ENCODE measurements at places on chromosomes 3 and 15.

GRCh38 chr3:44342176-44342790 is 3.7 kb downstream of the TCAIM start:
- no peak for DNase-seq

DNA sequence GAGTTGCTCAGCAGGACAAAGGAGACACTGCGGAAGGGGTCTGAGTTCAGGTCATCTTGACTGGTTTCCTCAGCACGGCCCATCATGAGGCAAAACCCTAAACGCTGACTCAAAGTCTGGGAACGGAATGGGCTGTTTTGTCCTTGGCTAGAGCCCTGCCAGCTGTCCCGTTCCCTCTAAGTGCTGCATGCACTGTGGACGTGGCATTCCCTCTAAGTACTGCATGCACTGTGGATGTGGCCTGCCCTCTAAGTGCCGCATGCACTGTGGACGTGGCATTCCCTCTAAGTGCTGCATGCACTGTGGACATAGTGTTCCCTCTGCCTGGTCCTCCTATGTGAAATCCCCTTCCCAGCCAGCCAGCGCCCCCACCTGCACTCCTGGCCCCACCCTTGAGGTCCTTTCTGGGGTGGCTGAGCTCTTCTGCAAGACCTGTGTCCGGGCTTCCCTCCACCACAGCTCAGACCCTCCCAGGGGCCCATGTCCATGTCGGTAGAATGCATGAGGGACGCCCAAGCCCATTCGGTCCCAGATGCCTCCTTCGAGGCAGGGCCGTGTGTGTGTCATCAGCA is 36.7 kb downstream of the TM2D3 start:
- no peak for DNase-seq

- no peak for DNase-seq
These were observed 134.1 kb upstream of the MNS1 start for GRCh38 chr15:56598991-56599390.

GRCh38 chr15:98713585-98714001 is 65.3 kb downstream of the IGF1R start:
- no peak for DNase-seq

DNA sequence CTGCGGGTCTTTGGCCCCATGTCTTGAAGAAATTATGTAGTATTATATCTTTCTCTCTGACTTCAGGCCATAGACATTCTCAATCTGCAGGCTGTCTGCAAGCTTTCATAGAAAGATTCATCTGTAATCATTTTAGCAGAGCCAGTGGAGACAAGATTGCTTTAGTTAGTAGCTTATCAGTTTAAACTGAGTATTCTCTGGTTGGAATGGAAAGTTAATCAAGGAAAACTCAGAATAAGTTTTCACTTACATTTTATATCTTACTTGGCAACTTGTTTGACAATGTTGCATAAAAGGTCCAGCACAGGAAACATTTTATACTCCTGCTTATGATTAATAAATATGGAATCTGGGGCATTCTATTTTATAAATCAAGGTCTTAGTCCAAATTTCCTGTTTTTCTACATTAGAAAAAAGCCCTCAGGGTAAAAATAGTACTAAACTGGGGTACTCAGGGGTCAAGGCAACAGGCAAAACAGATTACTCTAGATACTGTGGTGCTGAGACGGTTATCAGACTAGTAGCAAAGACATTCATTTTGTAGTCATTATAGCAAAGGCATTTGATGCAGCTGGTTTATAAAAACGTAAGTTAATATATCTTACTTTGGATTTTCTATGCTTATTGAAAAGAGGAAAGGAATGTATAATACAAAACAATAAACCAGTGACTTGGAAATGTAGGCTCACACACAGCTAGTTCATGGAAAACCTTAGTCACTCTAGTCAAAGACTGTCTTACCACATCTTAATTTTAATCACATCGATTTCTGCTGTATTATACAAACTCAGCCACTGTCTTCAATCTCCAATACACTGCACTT is 45.2 kb upstream of the FILIP1L start:
- DNase-seq, result no peak

DNA sequence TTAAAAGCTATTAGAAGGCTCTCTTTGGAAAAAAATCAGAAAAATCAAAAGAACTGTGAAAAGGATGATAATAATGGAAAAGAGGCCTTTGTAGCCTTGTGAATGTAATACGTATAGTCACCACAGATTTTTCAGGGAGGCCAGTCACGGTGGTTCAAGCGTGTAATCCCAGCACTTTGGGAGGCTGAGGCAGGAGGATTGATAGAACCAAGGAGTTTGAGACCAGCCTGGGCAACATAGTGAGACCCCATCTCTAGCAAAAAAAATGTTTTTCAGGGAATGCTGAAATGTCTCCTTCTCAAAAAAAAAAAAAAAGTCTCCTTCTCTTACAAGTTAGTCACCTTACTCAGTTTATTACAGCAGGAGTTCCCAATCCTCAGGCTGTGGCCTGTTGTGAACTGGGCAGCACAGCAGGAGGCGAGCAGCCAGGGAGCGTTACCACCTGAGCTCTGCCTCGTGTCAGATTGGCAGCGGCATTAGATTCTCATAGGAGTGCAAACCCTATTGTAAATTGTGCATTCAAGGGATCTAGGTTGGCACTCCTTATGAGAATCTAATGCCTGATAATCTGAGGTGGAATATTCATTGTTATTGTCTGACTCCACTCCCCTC is 15.9 kb downstream of the ARIH1 start:
- no peak for DNase-seq

DNA sequence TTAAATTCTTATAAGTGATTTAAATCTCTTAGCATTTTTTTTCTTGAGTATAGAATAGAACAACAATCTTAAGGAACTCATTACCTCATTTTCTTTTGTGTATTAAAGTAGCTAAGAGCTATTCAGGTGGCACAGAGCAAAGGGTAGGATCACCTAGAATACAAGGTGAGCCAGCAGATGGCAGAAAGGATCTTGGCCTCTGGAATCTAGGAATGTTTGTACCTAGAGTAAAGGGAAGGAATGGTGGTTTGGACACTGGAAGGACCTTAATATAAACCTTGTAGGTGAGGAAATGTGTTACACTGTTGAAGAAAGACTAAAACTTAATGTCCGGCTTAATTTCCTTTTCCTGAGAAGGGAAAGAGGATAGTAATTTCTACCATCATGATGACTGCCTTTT is 89.0 kb downstream of the GHSR start:
- no peak for DNase-seq

GRCh38 chr3:152858170-152858800 is 23.4 kb downstream of the P2RY1 start:
- DNase-seq, result no peak

DNA sequence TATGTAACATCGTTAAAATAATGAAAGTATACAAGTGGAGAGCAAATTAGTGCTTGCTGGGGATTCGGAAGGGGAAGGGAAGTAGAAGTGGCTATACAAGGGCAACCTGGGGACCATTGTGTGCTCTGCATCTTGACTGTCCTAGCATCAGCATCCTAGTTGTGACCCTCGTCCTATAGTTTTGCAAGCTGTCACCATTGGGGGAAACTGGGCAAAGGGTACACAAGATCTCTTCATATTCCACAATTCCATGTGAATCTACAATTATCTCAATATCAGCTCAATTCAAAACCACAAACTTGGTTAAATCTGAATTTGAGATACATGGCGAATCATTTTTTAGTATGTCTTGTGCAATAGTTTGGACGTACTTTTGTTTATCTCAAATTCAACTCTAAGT is 30.9 kb downstream of the WNT7A start:
- DNase-seq, result no peak

- DNase-seq, result no peak
These were observed 8.8 kb downstream of the EAF1 start for GRCh38 chr3:15436246-15436645.

- no peak for DNase-seq
These were observed 16.0 kb downstream of the NR2F2 start for GRCh38 chr15:96346409-96346970.

- DNase-seq, result no peak
These were observed 117.4 kb downstream of the IL1RAP start for GRCh38 chr3:190631295-190631694.

- no peak for DNase-seq
These were observed 8.8 kb upstream of the GRAMD1C start for GRCh38 chr3:113829576-113830354.

GRCh38 chr15:65553691-65554090 is 23.4 kb downstream of the HACD3 start:
- DNase-seq, result no peak

- DNase-seq, result no peak
These were observed 58.8 kb downstream of the ARHGAP31 start for GRCh38 chr3:119352863-119353527.

DNA sequence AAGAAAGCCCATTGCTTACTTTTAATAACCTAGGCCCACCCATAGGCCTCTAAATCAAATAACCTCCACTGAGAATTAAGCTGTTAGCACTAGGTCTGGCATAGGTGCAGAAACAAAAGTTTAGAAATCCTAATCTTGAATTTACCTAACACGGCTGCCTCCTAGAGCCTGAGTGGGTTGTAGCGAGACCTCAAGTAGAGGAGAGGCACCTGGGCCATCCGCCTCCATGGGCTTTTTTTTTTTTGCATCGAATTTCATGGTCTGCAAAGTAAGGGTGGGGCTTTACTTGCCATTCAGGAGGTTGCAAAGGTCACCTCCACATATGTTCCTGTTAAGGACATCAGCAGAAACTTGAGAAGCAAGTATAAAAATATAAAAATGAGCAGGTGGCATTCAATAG is 6.6 kb upstream of the TPM1 start:
- no peak for DNase-seq

DNA sequence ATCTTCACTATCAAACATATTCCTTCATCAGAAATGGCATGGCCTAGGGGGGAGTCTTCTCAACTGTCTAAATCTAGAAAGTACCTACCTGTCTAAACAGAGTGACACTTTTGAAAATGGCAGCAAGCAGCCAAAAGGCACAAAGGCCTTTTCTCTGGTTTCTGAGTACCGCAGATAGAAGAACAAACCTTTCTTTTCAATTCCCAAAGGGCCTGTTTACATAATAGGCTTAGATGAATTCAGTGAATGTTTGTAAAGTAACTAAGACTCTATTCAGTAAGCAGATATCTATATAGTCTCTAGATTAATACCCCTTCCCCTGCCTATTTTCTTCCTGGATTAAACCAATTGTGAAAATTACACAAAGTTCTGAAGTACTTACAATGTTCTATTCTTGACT is 7.1 kb downstream of the MYEF2 start:
- no peak for DNase-seq

GRCh38 chr3:188361888-188362287 is 207.9 kb downstream of the LPP start:
- no peak for DNase-seq

DNA sequence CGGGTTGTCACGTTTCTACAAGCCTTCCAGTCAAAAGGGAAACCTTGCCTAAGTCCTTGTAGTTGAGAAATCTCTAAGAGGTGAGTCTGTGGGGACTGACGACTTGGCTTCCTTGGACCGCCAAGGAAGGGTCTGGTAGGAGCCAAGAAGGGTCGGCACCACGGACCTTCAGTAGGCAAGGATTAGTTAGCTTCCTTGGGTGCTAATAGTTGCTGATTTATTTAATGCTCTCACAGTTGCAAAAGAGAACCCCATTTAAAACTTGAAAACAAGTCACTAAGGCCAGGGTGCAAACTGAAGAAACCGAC is 361 bp upstream of the LCMT2 start:
- DNase-seq, result no peak

- no peak for DNase-seq
These were observed 741.8 kb downstream of the IGSF11 start for GRCh38 chr3:118292841-118293240.

GRCh38 chr15:52241489-52241888 is 50.3 kb upstream of the GNB5 start:
- no peak for DNase-seq
